Inflammatory macrophage treated with lipopolysaccharide for 1 hour (primary cell): ENCODE measurements at places on chromosomes 6 and 20.

- no peak for DNase-seq
Measured at GRCh38 chr6:46129291-46129628, 529 bp upstream of the ENPP4 start.

GRCh38 chr6:149089510-149089909 lies 228.0 kb upstream of the TAB2 start:
- DNase-seq: no peak

GRCh38 chr20:32080783-32081182 lies 28.7 kb upstream of the TM9SF4 start:
- DNase-seq: no peak

DNA sequence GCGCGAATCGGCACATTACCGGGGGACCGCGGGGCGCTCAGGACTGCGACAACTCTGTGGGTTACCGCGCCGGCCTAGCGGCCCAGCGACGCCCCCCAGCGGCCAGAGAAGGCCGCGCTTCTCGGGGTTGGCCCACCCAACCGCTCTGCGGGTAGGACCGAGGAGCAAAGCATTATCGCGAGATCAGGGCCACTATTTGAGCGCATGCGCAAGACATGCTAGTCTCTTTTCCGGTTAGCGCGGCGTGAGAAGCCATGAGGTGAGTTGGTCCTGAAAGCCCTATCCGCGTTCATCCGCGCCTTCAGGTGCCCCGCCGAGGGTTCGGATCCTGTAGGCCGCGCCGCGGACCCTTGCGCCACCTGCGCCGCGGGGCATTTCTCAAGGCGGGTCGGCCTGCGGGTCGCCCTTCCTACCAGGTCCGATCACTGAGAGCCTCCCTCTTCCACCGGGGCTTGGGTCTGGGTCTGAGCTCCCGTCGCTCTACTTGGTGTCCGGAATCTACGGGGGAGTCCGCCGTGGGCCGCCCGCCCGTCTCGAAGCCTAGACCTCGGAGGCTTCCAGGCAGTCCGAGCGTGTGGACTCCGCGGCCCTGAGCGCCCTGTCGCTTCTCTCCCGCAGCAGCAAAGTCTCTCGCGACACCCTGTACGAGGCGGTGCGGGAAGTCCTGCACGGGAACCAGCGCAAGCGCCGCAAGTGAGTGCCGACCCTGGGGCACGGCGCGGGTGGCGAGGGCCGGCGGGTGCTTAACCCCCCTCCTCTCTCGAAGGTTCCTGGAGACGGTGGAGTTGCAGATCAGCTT lies at the start of gene RPL10A:
RPL10A (plus strand) TSS at position 221 of the 799 bp plus-strand sequence; CDS start at position 255, 34 bp downstream.
- DNase-seq: peak; percentile 92

GRCh38 chr6:100176311-100176950 lies 182.4 kb upstream of the MCHR2 start:
- DNase-seq: no peak

- DNase-seq: no peak
Measured at GRCh38 chr20:9388160-9388812, 126.1 kb upstream of the LAMP5 start.

DNA sequence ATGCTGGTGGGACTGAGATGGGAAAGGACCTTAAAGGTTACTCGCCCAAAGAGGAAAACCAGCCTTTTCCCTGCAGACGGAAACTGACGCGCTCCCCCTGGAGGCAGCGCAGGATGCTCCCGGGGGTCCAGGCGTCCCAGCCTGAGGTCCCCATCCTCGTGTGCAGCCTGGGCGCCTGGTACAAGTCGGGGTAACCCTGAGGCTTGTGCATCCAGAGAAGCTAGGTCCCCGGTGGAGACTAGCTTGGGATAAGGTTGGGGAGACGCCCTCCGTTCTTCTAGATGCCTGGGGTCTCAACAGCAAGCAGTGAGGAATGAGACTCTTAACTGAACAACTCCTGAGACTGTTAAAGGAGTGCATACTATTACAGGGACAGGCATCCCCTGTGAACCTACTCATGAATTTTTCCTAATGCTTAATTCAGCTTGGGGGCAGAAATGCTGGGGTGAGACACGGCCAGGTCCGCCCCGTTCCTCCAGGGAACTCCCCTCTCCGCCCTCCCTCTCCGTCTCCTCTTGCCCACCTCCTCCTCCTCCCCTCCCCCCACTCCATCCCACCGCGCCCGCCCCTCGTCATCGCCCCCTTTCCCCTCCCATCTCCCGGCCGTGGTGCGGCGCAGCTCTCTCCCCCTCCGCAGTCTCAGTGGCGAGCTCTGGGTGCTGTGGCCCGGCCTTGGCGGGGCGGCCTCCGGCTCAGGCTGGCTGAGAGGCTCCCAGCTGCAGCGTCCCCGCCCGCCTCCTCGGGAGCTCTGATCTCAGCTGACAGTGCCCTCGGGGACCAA lies at the start of gene PRSS35:
PRSS35 (plus strand) TSS at position 634 of the 781 bp plus-strand sequence. CDS start 10,908 bp downstream, outside the sequence.
- peak; percentile 13 for DNase-seq
